ENCODE measurements at places on chromosomes 3 and 15.

- no peak for DNase-seq
Measured at GRCh38 chr3:123352134-123352554, 96.7 kb downstream of the ADCY5 start.

DNA sequence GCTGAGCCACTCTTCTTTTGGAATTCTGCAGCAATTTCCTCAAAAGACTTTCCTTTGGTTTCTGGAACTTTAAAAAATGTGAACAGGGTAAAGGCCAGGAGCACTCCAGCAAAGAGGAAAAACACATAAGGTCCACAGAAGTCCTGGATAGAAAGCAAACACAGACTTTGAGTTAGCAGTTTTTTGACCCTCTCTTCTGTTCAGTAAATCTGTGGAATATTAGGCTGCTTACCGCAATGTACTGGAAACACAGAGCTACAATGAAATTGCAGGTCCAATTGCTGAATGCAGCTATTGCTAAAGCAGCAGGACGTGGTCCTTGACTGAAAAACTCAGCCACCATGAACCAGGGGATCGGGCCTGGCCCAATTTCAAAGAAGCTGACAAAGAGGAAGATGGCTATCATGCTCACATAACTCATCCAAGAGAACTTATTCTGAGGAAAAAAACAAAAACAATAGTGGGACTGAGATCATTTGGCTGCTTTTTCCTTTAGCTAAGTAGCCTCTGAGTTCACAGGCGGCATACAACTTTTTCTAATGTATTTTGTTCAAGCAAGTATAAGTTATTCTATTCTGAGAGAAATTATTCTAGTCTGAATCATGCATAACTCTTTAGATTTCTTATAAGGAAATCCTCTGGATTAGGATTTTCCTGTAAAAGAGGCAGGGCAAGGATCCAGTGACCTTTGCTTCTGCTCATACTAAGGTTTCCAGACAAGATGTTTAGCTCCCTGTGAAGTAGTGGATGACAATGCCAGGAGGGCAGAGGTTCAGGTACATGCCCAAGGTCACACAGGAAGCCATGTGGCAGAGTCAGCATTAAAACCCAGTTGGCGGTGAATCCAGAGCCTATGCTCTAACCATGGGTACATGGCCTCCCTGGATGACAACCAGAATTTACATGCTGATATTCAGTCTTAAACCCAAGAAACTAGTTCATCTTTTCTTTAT lies 28.3 kb downstream of the SLC2A2 start:
- no peak for DNase-seq

- no peak for DNase-seq
Measured at GRCh38 chr3:114850898-114851297, 296.2 kb downstream of the ZBTB20 start.

DNA sequence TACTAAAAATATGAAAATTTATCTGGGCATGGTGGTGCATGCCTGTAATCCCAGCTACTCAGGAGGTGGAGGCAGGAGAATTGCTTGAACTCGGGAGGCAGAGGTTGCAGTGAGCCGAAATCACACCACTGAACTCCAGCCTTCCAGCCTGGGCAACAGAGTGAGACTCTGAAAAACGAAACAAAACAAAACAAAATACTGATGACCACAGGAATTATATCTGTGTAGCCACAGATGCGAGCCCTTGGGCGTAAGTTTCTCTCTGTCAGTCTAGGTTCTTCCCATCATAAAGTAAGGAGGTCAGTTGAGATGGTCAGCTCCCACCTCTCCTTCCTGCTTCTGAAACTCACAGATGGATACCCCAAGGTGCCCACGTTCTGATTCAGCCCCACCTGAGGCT lies 37.7 kb upstream of the CFAP161 start:
- no peak for DNase-seq

GRCh38 chr3:46923559-46924350 lies 46.2 kb downstream of the PTH1R start:
- DNase-seq = peak; percentile 65

- no peak for DNase-seq
Measured at GRCh38 chr3:5840056-5840455, 652.5 kb downstream of the EDEM1 start.

GRCh38 chr15:61275901-61276300 lies 46.8 kb upstream of the RORA start:
- DNase-seq = no peak

DNA sequence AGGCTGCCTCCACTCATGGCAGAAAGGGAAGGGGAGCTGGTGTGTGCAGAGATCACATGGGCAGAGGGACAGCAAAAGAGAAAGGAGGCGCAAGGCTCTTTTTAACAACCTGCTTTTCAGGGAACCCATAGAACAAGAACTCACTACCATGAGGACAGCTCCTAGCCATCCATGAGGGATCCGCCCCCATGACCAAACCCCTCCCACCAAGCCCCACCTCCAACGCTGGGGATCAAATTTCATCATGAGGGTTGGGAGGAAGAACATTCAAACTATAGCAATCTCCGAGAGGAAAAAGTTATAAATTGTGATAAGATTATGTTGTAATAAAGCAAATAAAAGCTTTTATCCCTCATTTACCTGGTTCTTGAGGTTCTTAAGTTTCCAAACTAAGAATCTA lies 84.7 kb upstream of the LMCD1 start:
- peak; percentile 20 for DNase-seq

DNA sequence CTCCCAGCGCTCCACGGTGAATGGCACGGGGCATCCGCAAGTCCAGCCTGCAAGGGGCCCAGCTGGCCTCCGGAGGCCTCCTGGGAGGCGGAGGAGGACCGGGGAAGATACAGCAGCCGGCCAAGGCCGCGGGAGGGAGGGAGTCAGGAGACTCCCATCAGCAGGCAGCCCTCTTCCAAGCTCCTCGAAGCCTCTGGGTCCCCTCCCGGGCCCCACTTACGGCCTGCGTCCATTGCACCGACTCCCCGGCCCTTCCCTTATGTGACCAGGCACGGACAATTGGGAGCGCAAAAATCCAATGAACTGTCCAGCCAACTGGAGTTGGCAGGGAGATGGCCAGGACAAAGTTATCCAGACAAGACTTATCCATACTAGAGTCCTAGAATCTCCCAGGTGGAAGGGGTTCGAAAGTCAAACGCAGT lies 668 bp downstream of the MFGE8 start:
- no peak for DNase-seq

DNA sequence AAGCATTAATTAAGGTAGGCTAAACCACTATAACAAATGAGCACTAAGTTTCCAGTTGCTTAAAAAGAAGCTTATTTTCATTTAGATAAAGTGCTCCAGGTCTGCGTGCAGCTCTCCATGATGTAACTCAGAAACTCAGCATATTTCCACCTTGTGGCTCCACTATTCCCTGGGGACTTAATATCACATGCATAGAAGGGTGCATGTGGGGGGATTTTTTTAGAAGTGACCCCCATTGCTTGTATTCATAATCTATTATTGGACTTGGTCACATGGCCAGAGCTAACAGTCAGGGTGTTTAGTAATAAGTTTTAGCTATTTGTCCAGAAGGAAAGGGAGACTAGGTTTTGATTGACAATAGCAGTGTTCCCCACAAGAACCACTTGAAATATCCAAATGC lies 86.8 kb downstream of the TMCO5A start:
- DNase-seq = no peak

GRCh38 chr3:179015551-179016020 lies 56.0 kb downstream of the ZMAT3 start:
- DNase-seq = peak; percentile 49

Data from activated T-cell treated with anti-CD3 and anti-CD28 coated beads, Interleukin-2, amount 50 U/mL, for 48 hours (primary cell).